Panc1 (cell line): ENCODE measurements at places on chromosomes 4 and X. TPM values are rescaled to one million over a fixed set of nuclear protein-coding genes. Genes with fewer than 3 reads are reported as not detected.

The UGT2B10 gene
- not detected for total RNA-seq

The NXF2B gene
- not detected for total RNA-seq

The ANKRD37 gene
- total RNA-seq: 5.1 TPM

The HPSE gene
- 2.6 TPM for total RNA-seq

The ITM2A gene
- 0.49 TPM for total RNA-seq

DNA sequence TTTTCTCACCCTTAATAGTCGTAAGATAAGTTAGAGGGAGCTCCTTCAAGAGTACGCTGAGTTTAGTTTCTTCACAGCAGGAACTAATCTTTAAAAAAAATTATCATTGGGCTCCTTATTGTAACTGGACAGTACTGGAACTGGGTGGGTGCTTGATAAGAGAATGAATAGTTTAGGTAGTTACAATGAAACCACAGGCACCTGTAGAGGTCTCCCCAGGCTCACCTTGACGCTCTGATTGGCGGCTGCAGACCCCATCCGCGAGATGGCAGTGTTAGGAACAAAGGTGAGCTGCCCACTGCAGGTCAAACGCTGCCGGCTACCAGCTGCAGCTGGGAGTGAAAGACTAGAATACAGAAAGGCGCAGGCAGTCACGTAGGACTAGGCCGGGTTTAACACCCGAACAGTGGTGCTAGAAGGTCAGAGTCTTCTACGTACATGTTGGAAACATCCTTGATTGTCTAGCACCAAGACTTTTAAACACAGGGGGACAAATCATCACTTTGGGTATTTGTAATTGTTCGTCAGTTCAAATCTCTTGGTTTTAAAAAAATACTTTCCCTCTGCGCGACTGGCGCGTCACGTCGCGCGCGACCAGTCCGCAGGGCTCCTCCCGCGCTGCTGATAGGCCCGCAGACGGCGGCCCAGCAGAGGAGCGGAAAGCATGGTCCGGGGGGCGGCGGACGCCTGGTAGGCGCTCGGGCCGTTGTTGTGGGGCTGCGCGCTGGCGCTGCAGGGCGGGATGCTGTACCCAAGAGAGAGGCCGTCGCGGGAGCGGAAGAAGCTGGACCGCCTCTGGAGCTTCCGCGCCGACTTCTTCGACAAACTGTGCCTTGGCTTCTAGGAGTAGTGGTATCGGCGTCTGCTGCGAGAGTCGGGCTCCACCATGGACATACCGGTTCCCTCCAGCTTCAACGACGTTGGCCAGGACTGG is 45.6 kb downstream of the SMARCA5 start:
- H3K36me3 ChIP-seq: no peaks in the 10 kb centered on the region
- H3K27me3 ChIP-seq: no peaks in the 10 kb centered on the region
- H3K4me1 ChIP-seq: no peaks in the 10 kb centered on the region
- no peak overlapping the region for H3K27ac ChIP-seq

- H3K27ac ChIP-seq: no peak overlapping the region
- H3K36me3 ChIP-seq: no peaks in the 10 kb centered on the region
- DNase-seq: no peak
- no peak overlapping the region for H3K4me3 ChIP-seq
- H3K4me1 ChIP-seq: no peaks in the 10 kb centered on the region
- no peaks in the 10 kb centered on the region for H3K27me3 ChIP-seq
These were observed 124.7 kb upstream of the FAM9B start for GRCh38 chrX:9158611-9159010.

DNA sequence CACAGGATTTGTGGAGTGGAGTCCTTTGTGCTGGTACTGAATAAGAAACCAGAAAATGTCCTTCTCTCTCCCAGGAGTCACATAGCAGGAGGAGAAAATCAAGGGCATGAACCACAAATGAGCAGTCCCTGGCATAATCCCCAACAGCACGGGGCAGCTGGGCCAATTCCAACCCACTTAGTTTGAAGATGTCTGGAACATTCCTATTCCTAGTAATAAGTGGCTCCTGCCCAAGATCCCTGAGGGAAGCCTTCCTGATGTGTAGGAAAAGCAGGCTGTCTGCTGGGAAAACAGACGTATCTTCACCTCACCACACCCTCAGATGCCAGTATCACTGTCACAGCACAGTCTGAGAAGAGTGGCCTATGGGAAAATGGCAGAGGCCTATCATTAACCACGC is 182.8 kb upstream of the MAP3K15 start:
- no peak for DNase-seq
- no peaks in the 10 kb centered on the region for H3K4me1 ChIP-seq
- H3K4me3 ChIP-seq: no peak overlapping the region
- no peak overlapping the region for H3K27ac ChIP-seq
